ENCODE measurements at places on chromosomes 1 and 21.

DNA sequence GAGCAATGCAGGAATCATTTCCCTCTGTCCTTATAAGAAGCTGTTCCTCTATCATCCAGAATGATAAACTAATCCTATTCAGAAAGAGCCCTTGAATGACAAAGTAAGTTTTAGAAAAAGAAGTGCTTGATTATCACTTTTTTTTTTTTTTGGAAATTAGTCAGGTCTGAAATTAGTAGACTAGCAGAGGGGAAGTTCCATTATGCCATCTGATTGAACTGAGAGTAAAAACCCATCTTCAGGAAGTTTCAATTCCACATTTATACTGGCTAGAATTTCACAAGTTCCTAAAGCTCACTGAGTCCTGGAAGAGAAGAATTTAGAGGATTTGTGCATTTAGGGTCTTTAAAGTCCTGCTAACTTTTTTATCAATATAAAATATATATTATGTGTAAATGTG, 128.8 kb upstream of the COA6 start:
- no peak for DNase-seq

GRCh38 chr1:12521096-12521495, 96.9 kb downstream of the DHRS3 start:
- DNase-seq, result no peak

- no peak for DNase-seq
Observed at GRCh38 chr1:172071746-172072145, 230.4 kb downstream of the DNM3 start.

DNA sequence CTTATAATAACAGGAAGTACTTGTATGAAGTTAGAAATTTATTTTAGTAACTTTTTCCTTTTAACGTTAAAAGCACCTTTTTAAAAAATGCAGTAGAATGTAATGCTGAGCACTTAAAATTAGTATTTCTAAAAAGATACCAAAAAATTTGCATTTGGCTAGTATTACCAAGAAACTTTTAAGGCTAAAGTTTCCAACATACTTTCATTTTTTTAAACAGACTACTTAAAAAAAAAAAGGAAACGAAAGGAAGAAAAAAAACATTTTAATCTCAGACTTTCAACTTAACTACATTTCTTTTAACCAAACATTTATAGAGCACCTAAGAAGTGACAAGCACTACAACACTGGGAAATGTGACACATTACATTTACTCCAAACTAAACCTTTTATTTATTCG, 2.8 kb downstream of the ARID4B start:
- DNase-seq, result no peak
